ENCODE measurements at places on chromosomes 7 and 10.
A peak's percentile ranks its signal among the peaks of the same experiment; 100 is the strongest.

GRCh38 chr7:90298145-90299038 is 22.7 kb downstream of the FAM237B start:
- DNase-seq = peak; percentile 60

- no peak for DNase-seq
Measured at GRCh38 chr10:89549510-89549909, 14.1 kb upstream of the SLC16A12 start.

GRCh38 chr7:158022601-158023000 is 565.0 kb downstream of the PTPRN2 start:
- no peak for DNase-seq

GRCh38 chr7:29988424-29989256 is 961 bp downstream of the SCRN1 start:
- peak; percentile 75 for DNase-seq

DNA sequence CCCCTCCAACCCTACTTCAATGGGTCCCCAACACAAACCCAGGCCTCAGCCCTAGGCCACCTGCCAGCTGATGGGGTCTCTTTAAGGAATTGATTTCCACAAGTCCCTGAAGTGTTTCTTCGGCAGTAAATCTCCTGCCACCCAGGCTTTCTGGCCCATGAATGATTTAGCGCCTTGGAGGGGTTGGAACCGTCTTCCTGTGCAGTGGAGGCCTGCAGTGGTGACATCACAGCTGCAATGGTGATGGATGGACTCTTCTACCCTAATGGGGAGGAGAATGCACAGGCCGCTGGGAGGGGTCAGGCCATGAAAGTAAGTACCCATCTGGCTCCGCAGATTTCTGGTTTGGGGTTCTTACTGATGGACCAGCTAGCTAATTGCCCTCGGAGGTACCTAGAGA is 163.8 kb downstream of the UBE2H start:
- DNase-seq = no peak

DNA sequence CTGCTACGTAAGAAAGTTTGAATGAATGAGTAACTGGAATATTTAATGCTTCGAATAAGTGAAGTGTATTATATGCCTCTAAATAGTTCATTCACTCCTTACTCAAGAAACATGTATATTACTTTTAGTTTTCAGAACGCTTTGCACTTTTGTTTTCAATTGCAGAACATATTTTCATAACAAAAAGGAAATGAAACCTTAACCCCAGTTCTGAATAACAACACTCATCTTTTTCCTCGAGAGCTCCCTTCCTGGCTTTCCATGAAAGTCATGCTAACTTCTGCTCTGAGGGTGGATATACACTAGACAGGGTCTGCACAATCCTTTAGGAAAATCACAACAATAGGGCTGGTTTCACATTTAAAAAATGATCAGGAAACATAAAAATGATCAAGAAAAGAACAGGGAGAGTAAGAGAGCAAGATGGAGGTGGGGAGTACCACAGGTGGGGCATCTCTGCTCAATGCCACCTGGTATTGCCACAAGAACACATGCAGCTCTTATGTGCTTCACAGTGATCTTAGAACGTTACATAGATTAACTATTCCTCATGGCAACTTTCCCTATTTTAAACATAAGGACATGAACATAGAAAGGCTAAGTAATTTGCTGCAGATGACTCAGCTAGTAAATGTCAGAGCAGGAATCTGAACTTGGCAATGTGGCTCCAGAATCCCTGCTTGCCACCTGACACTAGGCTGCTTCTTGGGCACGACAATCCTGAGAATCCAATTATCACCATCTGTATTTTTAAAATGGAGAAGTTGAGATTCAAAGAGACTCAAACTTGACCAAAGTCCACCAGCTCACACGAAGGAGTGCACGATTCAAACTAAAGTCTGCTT is 219.5 kb upstream of the AOAH start:
- no peak for DNase-seq

DNA sequence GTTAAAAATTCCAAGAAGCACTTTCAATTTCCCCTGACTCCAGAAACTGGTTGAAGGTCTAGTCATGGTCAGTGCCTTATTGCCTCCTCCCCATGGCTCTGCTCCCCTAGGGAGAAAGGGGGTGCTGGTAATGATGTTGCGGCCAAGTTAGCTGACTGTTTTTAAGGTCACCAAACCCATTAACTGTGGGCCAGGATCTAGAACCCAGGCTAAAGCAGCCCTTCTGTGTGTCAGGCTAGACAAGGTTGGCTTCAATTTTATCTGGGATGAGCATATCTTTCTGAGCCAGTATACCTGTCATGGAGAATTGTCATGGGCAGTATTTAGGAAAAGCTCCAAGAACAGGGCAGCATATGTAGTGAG is 11.2 kb upstream of the HOXA13 start:
- DNase-seq = no peak

DNA sequence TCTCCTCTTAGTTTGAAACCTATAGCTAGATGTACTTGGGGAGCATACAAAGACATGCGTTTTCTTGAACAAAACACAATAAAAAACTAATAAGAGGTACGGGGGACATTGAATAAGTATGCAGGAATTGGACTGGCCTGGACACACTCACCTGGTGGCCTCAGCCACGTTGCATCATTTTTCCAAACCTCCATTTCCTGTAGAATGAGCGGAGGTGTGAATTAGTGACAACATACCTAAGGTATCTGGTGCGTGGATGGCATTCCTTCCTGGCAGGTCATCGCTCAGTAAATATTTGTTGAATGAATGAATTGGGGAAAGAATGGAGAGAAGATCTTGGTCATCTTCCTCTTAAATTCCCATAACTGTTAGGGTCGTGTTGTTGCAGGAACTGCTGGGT is 103.2 kb upstream of the CTBP2 start:
- no peak for DNase-seq

DNA sequence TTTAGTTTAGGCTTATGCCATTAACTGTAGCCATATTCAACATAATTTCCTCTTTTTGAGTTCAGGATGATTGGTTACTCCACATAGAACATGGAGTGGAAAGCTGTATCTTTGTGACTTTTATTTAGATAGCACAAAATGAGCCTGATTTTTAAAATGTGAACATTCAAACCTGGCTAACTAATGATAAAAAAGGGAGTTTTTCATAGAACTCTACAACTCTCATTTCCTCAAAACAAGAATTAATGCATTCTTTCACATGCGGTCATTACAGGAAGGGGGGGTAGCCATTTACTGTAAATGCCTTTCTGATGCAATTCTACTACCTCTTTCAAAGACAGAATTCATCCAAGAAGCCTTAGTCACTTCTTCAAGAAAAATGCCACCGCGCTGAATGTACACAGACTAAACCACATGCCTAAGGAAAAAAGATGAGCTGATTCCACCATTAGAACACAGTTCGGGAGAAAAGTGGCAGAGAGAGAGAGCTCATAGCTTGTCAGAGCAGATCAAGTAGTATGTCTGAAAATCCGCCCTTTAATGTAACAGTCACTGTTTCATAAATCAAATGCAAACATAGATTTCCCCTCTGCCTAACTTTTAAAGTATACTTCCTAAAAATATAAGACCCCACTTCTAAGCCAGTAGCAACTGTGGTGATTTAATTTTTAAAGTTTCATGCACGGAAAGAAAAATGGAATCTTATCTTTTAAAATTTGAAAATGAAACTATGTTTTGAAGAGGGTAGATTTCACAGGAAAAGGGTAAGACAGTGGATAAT is 226.4 kb upstream of the KLF14 start:
- peak; percentile 98 for DNase-seq

DNA sequence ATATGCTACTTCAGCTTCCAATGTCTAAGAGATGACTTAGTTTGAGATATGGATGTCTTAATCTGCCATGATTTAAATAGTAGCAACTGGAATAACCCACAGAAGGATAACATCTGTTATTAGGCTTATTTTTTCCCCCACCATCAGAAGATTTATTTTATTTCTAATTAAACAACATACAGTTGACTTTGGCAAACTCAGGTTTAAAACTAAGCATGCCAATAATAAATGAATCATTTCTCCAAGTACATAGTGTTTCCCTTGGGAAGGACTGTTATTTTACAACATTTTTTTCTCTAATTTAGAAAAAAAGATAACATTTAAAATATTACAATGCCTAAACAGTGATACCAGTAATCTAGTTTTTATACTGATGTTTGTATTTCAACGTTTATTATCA is 58.4 kb downstream of the SFTPD start:
- DNase-seq = no peak
